Bronchial epithelial cell (primary cell): ENCODE measurements at places on chromosomes 3 and 15.
A peak's percentile ranks its signal among the peaks of the same experiment; 100 is the strongest.

- no peak for DNase-seq
Observed at GRCh38 chr3:51975852-51976549, 1.1 kb downstream of the ABHD14A start.

DNA sequence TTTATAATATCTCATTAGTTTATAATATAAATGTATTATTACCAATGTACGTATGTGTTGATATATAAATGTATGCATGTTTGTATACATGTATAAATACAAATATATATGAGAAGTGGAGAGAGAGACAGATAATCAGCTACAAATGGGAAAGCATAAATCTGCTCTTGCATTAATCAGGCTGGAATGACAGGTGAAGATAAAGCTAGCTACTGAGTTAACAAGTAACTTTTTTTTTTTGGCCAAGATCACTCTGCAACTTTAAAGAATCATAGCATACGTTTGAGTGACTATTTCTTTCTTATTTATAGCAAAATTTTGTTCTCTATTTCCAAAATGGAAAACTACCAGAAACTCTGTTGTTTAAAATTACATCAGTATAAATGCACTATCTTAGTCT, 422.8 kb downstream of the SI start:
- DNase-seq = no peak

- no peak for DNase-seq
Observed at GRCh38 chr15:65450556-65450955, 27.8 kb upstream of the IGDCC4 start.

- DNase-seq = no peak
Observed at GRCh38 chr3:157444797-157445184, 8.1 kb downstream of the PTX3 start.

GRCh38 chr3:58526515-58526957, 10.5 kb downstream of the ACOX2 start:
- peak; percentile 92 for DNase-seq

- DNase-seq = no peak
Observed at GRCh38 chr15:23793191-23793680, 106.1 kb upstream of the NDN start.

- no peak for DNase-seq
Observed at GRCh38 chr3:148697306-148698189, at the start of gene AGTR1. TSS of gene AGTR1 (plus strand) at chr3:148697903. CDS start at chr3:148741036, 43,133 bp downstream.
